ENCODE measurements at places on chromosomes 5 and 9. TPM values are rescaled to one million over a fixed set of nuclear protein-coding genes. Genes with fewer than 3 reads are reported as not detected.

DNA sequence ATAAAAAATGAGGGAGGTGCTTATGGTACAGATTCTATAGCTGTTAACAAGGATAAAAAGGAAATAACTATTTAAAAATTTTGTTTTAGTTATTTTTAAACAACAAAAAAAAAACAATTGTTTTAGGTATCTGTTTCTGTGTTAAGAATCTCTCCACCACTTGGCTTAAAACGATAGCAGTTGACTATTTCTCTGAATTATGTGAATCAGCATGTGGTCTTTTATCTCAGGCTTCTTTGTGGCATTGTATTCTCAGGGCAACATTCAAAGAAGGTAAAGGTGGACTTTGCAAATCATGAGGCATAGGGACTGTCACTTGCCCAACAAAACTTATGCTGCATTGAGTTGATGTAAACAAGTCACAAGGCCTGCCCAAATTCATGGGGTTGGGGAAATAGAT is 55.2 kb downstream of the ERBIN start:
- no peak for DNase-seq

- no peak for DNase-seq
Measured at GRCh38 chr5:5144441-5144840, 4.3 kb downstream of the ADAMTS16 start.

- DNase-seq = no peak
Measured at GRCh38 chr5:180117000-180117725, 45.6 kb upstream of the RNF130 start.

DNA sequence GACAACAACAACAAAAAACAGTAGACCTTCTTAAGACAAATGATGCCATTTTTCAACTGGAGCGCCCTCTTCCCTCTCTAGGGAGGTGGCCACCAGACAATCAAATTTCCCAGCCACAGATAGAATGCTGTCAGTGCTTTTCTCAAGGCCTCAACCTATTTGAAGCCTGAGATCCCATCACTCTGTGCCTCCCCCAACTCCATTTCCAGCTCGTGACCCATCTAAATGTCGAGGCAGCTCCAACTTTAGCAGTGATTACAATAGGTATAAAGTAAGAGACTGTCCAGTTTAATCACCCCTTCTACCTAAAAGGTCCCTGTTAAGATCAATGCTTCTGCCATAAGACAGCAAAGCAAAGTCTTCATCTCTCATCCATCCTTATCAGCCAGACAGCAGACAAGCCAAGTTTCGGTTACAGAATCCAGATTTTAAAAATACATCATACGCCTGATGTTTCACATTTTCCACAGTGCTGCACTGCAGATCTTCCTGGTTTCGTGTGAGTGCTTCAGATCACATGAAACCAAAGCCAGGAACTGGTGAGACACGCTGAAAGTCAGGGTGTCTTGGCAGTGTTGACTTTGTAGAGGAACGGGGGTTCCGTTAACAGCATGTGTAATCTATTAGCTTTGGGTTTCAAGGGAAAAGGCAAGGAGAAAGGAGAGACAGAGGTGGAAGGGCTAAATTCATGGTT is 447.8 kb downstream of the ENC1 start:
- DNase-seq = no peak

ZNF79 gene
- total RNA-seq = 16.3 TPM

- no peak for DNase-seq
Measured at GRCh38 chr9:88005240-88005639, 30.9 kb upstream of the CDK20 start.

DNA sequence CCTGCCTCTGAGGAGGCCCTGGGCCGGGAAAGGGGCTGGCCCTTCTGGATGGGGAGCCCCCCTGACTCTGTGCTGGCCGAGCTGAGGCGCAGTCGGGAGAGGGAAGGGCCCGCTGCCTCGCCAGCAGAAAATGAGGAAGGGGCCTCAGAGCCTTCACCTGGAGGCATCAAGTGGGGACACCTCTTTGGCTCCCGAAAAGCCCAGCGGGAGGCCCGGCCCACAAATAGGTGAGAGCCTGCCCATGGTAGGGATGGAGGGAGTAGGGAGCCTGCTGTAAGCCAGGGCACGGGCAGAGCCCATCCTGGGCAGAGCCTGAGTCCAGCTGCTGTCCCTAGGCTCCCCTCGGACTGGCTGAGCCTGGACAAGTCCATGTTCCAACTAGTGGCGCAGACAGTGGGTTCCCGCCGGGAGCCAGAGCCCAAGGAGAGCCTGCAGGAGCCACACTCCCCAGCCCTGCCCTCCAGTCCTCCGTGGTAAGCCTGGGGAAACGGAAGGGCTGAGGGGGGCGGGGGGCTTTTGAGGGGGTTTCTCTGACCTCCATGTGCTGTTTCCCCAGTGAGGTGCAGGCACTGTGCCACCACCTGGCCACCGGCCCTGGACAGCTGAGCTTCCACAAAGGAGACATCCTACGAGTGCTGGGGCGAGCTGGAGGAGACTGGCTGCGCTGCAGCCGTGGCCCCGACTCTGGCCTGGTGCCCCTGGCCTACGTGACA is 44.3 kb upstream of the TESK1 start:
- no peak for DNase-seq

DNA sequence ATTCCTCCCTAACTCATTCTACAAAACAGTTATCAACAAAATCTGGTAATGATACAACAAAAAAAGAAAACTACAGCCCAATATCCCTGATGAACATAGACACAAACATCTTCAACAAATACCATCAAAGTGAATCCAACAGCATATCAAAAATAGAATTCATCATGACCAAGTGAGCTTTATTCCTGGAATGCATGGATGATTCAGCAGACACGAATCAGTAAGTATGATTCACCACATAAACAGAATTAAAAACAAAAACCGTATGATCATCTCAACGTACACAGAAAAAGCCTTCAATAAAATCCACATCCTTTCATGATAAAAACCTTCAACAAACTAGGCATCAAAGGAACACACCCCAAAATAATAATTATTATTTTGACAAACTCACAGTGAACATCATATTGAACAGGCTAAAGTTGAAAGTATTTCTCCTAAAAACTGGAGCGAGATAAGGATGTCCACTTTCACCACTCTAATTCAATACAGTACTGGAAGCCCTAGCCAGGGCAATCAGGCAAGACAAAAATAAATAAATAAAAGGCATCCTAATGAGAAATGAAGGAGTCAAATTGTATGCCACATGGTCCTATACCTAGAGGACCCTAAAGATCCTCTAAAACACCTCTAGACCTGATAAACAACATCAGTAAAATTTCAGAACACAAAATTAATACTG is 305.1 kb upstream of the RGMB start:
- no peak for DNase-seq

ASPN gene
- not detected for total RNA-seq

ADAMTS2 gene
- total RNA-seq = not detected

INSL4 gene
- total RNA-seq = not detected

- no peak for DNase-seq
Measured at GRCh38 chr5:131064669-131065371, 100.2 kb downstream of the HINT1 start.

GRCh38 chr9:99818500-99818899 is 3.2 kb upstream of the NR4A3 start:
- no peak for DNase-seq

ACTBL2 gene
- total RNA-seq = not detected

DNA sequence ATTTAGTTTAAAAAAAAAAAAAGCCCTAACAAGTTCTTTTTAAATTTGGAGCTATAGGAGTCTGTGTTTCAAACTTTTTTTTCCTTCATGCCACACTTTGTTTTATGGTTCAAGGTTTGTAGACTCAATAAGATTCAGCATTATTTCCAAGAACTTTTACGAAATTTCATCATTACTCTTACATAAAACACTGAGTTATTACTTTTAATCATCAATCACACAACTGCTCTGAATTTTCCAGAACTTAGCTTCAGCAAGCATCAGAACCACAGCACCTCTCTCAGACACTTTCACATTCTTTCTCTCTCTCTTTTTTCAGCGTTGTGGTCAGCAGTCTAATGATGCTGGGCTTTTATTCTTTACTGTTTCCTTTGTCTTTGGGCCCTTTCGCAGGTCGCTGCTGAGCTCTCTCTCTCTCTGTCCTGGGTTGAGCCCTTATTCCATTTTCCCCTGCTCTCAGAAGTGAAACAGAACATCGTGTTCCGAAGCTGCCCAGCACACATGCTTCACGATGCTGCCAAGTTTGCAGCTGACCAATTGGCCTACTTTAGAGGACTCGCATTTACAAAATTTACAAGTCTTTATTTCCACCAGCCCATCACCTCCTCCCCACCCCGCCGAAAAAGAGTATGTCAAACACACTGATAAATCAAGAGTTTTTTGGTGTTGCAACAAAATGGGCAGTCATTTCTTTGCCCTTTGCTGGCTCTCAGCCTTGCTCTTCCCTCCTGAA is 44.6 kb upstream of the PIK3R1 start:
- no peak for DNase-seq

DNA sequence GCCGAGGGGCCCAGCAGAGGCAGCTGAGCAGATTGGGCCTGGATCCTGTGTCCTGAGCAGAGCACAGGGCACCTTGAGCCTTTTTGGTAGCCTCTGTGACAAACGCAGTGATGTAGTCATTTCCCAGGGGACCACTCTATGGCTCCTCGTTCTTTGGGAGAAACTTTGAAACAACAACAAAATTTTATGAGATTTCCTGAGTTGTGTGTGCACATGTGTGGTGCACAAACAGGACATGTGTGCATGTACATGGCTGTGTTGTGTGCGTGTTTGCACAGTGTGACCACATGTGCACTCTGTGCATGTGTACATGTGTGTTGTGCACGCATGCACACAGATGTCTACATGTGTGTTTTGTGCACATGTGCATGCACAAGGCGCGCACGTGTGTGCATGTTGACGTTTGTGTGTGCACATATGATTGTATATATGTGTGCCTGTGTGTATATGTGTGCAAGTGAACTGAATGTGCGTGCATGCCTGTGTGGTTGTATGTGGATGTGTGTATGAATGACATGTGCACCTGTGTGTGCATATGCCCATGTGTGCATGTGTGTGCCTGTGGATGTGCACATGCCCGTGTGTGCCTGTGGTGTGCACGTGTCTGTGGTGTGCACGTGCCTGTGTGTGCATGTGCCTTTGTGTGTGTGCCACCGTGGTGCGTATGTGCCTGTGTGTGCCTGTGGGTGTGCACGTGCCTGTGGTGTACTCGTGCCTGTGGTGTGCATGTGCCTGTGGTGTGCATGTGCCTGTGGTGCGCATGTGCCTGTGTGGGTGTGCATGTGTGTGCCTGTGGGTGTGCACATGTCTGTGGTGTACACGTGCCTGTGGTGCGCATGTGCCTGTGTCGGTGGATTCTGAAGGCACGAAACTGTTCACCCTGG is 221.6 kb downstream of the CACNA1B start:
- DNase-seq = peak; percentile 37

- DNase-seq = no peak
Measured at GRCh38 chr5:67552773-67553172, 356.2 kb upstream of the CD180 start.

Measured in natural killer cell treated with Interleukin-12 subunit alpha and Interleukin-12 subunit beta and Interleukin-15 and Interleukin-18, amount 100 ng/mL, for 72 hours (primary cell).